ENCODE measurements at places on chromosomes 7 and 10.

- DNase-seq = no peak
Measured at GRCh38 chr10:79137826-79138225, 69.1 kb downstream of the ZMIZ1 start.

DNA sequence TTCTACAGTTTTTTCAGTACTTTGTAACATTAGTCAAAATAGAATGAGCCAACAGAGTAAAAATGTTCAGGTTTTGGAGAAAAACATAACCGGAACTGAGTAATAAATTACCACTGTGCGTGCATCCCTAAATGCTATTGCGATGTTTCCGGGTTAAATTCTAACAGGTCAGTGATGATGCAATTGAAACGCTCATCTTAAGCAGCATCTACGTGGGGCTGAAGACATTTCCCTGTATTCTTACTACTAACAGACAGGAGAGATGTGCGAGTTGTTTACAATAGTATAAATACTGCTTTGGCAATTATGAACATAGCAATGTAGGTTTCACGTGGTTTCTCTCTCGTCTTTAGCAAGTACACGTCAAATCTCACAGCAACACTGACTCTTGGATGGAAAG lies 149.4 kb downstream of the USP6NL start:
- DNase-seq = no peak

DNA sequence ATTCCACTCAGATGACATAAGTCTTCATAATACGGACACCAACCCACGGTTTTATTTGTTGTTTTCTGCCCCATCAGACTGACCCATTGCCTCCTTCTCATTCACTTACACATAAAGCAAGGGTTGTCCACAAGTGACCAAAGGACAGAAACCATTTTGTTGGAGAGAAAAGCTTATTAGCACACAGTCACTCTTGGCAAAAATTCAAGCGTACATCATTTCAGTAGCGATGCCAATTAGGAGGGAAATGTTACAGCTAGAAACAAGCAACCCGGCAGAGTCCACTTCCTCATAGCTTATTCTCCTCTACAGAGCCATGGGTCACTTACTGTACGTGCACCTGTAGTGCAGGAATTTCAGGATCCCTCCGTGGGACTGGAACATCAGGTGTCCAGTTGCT lies 23.0 kb downstream of the ABLIM1 start:
- no peak for DNase-seq

- no peak for DNase-seq
Measured at GRCh38 chr7:24709051-24709450, 48.2 kb downstream of the GSDME start.

- no peak for DNase-seq
Measured at GRCh38 chr10:71255808-71256660, 43.7 kb downstream of the UNC5B start.

DNA sequence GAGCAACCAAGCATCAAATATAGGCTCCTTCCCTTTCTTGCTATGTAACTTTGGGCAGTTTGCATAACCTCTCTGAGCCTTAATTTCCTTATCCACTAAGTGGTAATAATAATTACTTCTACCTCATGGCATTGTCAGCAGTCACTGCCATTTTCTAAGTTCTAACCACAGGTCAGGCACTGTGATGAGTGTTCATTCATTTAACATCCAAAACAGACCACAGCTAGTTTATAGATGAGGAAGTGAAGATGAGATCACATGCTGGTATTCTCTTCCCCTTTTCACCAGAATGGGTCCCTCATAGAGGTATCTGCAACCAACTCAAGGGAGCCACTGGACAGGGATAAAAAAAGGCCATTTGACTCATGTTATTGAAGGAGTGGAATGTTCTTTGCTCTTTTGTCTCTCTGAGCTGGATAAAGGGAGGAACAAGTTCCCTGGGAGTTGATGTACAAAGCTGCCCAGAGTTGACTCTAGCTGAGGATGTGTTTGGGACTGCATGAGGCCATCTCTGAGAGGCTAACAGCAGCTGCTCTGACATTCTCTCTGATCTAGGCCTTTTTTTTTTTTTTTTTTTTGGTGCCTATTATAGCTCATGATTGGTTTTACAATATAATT lies 65.0 kb downstream of the DNAJC12 start:
- DNase-seq = no peak

GRCh38 chr7:22138106-22138505 lies 192.4 kb upstream of the CDCA7L start:
- no peak for DNase-seq

DNA sequence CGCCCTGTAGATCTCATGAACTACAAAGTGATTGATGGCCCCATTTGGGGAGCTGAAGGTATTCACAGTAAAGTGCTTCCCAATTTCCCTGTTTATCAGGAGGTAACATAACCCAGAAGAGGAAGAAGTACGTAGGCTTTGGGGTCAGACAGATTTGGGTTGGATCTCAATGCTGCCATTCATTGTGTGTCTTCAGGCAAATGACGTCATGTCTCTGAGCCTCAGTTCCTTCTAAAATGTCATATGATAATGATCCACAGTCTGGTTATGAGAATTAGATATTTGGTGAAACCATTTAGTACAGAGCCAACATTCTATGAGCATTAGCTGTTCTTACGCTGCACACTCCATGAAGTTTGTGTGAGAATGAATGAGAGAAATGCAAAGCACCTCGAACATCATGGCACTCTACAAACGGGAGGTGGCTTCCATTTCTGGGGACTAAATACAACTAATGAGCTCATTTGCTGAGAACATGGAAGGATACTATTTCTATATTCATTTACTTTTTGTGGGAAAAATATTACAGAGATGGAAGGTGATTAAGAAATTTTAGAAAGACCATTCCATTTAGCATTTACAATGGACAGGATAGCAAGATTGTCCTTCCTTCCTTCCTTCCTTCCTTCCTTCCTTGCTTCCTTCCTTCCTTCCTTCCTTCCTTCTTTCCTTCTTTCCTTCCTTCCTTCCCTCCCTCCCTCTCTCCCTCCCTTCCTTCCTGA lies 13.8 kb upstream of the JCAD start:
- no peak for DNase-seq

- no peak for DNase-seq
Measured at GRCh38 chr10:20991526-20991925, 94.4 kb upstream of the NEBL start.

GRCh38 chr7:409339-410281 lies 110.0 kb downstream of the PDGFA start:
- DNase-seq = no peak

DNA sequence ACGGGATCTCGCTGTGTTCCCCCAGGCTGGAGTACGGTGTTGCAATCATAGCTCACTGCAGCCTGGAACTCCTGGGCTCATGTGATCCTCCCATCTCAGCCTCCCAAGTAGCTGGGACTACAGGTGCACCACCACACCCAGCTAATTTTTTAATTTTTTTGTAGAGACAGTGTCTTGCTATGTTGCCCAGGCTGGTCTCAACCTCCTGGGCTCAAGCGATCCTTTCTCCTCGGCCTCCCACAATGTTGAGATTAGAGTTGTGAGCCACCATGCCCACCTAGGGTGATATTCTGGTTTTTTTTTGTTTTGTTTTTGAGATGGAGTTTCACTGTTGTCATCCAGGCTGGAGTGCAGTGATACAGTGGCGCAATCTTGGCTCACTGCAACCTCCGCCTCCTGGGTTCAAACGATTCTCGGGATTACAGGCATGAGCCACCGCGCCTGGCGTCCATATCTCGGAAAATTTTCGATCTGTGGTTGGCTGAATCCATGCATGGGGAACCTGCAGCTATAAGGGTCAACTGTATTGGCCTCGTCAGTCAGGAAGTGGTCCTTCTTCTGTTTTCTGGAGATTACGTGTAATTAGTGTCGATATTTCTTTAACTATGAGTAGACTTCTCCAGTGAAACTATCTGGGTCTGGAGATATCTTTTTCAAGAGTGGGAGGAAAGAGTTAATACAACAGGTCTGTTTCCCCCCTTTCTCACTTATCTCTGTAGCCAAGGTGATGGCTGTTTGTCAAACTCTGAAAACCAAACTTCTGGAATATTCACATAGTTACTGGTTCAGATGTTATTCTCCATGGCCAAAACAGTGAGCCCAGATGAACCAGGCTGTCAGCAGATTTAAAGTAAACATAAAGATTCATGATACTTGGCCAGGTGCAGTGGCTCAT lies 21.0 kb upstream of the FIS1 start:
- no peak for DNase-seq

DNA sequence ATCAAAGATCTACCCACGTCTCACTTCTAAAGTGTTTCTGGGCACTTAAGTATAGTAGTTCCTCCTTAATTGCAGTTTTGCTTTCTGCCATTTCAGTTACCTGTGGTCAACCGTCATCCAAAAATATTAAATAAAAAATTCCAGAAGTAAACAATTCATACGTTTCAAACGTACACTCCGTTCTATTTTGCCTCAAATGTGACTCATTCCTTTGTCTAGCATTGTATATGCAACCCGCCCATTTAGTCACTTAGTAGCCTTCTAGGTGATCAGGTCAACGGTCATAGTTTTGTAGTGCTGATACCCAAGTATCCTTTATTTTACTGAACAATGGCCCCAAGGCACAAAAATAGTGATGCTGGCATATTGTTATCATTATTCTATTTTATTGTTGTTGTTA lies 33.8 kb downstream of the HGF start:
- DNase-seq = no peak

DNA sequence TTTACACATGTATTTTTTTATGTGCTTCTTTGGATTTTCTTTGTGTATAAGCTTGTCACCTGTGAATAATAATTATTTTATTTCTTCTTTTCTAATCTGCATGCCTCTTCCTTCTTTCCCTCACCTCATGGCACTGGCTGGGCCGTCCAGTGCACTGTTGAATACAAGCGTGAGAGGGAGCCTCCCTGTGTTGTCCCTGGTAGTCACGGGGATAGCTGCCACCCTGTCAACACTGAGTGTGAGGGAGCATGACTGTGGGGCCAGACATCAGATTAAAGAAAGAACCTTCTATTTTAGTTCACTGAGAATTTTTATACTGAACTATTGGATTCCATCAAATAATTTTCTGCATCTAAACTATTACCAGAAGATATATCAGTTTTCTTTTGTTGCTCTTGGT lies 187.9 kb downstream of the CDC14C start:
- no peak for DNase-seq

DNA sequence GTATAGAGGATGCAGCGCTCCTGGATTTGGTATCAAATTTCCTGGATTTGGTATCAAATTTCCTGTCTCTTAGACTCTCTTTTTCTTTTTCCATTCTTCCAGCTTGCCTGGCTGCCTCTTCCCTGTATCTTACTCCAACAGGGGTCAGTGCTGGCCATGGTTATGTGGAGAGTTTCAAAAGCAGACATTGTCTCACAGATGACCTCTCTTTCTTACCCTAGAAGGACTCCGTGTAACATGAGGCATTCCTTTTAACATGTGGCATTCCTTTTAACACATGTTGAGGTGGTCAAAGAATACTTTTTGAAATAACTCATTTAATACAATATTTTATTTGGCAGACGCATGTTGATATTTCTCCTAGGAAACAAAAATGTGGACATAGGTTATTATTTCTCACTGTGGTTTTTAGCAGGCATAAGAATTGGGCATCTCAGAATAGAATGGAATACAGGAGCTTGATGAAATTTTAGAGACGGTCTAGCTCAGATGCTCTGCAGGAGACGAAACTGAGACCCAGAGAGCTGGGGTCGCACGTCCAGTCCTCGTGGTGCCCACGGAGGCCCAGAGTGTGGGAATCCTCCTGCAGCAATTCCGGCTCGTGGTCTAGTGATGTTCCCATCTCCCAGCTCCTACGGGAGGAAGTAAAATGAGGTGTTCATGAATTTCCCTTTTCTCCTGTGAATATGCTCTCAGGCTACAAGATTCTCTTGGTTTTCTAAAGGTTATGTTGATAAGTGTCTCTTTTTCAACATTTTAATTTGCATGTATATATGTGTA lies 59.6 kb upstream of the PITRM1 start:
- no peak for DNase-seq

DNA sequence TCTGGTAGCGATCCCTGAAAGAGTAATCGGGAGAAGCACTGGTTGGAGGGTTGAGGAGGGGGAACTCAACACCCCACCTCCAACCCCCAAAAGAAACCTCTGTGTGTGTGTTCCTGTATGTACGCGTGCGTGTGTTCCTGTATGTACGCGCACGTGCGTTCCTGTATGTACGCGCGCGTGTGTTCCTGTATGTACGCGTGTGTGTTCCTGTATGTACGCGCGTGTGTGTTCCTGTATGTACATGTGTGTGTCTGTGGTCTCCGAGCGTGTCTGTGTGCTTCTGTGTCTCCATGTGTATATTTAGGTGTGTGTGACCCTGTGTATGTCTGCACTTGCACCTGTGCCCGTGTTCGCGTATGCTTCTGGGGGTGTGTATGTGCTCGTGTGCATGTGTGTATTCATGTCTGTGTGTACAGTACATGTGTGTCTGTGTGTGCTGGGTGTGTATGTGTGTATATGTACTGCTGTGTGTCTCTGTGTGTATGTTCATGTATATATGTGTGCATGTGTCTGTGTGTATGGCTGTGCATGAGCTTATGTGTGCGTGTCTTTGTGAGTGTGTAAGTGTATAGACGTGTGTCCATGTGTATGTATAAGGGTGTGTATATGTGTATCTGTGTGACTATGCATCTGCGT lies 42.9 kb upstream of the KLF6 start:
- no peak for DNase-seq

DNA sequence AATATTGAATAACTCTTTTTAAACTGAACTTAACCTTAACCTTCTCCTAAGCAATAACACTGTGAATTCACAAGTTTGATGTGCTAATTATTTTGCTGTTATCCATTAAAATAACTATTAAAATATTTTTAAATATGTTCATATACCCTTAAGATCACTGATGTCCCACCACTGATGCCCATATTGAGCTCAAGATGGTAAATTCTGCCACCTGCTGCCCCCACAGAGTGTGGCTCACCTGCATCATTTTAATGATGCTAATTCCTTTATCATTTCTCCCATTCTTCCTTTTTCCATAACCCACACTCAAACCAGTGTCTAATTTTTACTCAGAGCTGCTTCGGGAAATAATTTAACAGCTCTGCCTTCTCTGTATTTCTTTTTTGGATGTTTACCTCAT lies 82.3 kb upstream of the ARID5B start:
- DNase-seq = no peak

- no peak for DNase-seq
Measured at GRCh38 chr7:106072715-106073091, 39.4 kb downstream of the SYPL1 start.
